Bone marrow (tissue), 2 donors: ENCODE measurements at places on chromosomes 1 and 21.

- DNase-seq: no peak
Observed at GRCh38 chr1:224605482-224606181, 10.5 kb upstream of the CNIH3 start.

GRCh38 chr1:3674100-3675094 lies 22.1 kb downstream of the TP73 start:
- DNase-seq: no peak

- DNase-seq: peak; percentile 23
Observed at GRCh38 chr21:43865540-43866259, 677 bp downstream of the AGPAT3 start.

DNA sequence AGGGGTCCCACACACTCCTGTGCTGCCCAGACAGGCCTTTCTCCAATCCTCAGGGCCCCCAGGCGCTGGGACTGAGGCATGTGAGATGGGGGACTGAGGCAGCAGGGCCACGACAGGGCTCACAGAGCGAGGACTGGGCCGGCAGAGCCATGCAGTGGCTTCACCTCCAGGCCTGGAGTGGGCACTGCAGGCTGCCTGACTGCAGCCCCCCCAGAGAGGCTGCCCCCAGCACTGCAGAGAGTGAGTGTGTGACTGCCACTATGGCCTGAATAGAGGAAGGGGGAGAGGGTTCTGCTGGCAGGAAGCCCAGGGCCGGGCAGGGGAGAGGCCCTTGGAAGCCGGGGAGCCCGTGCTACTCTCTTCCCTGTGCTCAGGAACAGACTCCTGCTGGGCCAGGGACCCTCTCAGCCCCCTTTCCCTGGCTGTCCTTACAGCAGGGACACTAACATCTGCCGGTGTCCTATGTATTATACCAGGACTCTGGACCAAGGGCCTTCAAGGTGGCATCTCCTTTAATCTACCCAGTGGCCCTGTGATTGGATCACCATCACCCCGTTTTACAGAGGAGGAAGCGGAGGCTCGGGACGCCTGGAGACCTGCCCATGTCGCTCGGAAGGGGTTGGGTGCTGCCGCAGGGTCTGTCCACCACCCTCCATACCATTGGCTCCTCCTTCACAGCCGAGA lies 20.2 kb upstream of the PLEKHG5 start:
- DNase-seq: no peak

- DNase-seq: no peak
Observed at GRCh38 chr1:67059346-67059745, 5.4 kb upstream of the SLC35D1 start.

DNA sequence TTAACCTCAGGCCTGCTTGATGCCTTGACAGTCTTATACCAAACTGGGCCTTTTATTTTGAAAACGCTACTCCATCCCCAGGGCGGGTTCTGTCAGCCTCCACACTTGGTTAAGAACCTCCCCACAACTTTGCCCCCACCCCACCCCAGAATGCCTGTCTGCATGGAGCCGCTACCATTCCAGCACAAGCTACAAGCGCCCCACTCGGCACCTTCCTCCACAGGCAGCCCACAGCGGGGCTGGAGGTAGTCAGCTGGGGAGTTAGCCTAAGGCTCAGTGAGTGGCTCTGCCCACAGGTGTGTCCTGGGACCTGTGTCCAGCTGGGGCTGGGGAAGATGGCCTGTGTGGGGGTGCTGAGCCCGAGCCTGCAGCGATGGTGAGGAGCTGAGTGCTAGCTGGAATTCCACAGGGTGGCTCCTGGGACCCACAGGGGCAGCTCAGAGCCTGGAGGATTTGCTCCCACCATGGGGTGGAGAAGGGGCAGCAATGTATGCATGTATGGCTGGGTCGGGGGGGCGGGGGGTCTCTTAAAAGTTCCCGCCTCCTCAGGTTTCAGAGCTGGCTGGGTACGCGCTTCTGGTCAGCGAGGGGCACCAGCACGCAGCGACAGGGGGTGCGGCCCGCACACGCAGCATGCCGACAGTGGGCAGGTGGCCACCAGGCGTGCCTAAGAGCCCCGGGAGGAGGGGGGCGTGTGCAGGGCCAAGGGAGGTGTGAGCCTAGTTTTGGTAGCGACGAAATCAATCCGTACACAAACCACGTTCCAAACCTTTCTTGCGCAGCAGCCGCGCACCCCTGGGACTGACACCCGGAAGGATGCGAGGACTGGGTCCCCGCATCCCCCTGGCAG lies 917 bp downstream of the ETNK2 start:
- no peak for DNase-seq

DNA sequence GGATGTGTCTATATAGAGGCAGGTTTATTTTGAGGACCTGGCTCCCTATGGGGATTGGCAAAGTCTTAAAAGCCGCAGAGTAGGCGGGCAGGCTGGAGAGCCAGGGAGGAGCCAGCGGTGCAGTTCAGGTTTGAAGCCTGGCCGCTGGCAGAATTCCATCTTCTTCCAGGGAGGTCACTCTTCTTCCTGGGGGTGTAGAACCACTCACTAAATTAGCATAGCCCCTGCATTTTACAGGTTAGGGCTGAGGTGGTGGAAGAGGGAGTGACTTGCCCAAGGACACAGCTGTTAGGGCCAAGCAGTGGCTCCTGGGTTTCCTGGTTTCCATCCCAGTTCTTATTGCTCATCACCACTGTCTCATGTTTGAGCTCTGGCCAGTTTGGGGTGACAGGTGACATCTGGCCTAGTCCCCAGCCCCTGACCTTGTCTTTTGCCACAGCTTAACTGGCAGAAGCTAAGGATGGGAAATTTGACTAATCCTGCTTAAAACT lies 1.4 kb downstream of the PINK1 start:
- no peak for DNase-seq

DNA sequence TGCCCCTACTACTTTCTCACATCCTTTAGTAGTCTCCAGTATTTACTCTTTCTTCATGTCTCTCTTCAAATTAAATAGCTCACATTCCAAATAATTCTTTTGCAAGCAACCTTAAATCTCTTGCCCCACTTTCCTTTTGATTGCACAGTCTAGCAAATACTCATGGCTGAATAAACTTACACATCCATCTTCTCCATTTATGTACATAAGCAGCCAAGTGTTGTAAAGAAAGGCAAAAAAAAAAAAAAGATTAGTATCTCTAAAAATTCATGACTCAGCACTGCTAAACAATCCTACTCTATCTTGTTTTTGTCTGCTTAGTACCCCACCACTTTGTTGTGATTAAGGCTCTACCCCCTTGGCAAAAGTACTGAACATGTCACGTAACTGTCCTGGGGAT lies 42.6 kb downstream of the F13B start:
- no peak for DNase-seq

DNA sequence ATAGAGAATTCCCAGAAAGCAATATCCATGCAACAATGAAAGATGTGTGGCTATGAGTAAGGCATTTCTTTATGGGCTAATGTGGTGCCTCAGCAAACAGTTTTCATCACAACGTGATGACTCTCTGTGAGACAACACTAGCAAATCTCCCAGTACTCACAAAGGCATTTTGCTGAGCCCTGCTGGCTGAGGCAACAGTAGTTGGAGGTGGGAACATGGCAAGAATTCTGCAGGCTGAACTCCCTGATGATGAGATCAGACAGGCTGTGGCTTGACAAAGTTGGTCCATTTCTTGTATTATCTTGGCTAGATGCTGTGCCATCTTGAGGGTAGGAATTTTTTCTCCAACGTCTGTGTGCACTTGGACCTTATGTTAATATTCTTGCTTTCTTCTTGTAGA lies 24.6 kb downstream of the PROX1 start:
- no peak for DNase-seq

DNA sequence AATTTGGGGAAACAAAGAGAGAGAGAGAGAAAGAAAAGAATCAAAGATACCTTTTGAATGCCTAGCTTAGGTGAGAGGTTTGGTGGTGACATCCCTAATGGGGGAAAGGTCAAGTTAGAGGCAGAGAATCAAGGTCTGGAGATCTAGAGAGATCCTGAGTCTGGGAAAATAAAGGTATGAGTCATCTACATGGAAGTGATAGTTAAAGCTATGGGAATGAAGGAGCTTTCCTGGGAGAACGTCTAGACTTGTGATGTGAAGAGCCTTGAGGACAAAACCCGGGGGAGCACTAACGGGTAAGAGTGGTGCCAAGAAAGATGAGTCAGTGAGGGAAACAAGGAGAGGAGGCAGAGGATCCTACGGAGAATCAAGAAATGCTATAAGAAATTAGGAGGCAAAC lies 110.8 kb upstream of the RUNX1 start:
- no peak for DNase-seq

DNA sequence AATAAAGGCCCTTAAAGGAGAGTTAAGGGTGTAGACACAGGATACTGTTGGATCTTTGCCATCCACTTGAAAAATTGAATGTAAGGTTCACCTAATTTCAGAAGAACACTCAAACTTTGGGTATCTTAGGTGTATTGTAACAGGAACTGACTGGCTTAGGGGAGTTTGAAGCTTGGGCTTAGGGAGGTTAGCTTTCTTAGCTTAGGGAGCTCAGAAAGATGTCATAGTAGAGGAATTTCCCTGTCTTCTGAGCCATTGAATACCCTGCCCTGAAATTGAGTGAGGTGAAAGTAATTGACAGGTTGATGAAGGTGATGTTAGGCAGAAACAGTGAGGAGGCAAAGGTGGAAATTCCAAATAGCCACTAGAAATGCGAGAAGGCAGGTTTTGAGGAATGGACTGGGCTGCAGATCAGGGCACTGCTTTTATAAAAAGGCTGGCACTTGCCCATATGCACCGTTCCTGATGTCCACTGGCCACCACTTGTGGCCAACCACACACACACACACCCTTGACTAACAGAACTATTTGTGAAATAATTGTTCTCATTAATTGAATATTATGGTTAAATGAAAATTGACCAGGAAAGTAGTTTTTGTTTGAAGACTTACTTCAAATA lies 16.5 kb downstream of the BACH1 start:
- DNase-seq: no peak

GRCh38 chr1:10962483-10962882 lies 50.0 kb upstream of the TARDBP start:
- no peak for DNase-seq

DNA sequence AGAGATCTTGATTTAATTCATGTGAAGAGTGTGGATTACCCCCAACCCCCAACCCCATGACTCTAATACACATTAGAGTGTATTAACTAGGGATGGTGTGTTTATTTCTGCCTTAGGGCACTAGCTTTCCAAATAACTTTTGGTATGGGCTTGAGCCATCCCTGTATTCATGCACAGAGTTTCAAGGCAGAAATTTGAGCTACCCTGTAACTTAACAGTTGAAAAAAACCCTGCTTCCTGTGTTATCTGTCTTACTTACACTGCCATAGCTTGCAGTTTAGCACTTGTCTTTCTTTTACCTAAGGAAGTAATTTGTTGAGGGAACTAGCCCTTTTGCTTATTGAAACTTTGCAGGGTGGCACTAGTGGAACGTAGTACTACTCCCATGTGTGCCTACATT lies 6.3 kb downstream of the SRSF11 start:
- no peak for DNase-seq

GRCh38 chr1:157893686-157894085 lies 52.1 kb upstream of the CD5L start:
- DNase-seq: no peak

DNA sequence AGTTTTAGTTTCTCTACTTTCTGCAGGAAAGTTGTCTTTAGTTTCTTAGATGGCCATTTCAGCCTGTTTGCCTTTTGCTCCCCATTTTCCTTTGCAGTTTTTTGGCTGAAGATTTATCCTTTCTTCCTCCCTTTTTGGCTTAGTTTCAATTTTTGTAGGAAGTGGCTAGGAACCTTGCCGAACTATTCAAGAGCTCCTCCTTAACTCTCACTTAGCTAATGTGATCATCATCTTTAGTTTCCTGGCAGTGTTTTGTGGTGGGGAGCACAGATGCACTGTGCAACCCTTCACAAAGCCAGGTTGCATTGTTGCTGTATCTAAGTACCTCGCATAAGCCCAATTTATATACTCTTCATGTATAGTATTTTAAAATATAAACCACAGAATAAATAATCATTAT lies 28.8 kb upstream of the CCDC181 start:
- no peak for DNase-seq

DNA sequence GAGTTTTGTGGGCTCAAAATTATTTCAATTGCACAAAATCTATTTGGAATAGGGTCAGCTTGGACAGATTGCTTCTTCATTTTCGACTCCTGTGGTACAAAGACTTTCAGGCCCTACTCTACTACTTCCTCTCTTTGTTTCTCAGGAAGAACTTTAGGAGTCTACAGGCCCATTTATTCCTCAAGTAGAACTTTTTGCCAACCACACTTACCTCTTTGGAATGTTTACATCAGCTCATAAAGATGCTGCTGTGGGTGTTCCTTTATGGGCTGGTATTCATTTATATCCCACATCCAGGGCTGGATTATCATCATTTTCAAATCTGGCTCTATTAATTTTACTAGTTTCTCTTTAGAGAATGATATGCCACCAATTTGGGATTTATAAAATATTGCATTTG lies 46.3 kb upstream of the TNFSF18 start:
- DNase-seq: no peak

DNA sequence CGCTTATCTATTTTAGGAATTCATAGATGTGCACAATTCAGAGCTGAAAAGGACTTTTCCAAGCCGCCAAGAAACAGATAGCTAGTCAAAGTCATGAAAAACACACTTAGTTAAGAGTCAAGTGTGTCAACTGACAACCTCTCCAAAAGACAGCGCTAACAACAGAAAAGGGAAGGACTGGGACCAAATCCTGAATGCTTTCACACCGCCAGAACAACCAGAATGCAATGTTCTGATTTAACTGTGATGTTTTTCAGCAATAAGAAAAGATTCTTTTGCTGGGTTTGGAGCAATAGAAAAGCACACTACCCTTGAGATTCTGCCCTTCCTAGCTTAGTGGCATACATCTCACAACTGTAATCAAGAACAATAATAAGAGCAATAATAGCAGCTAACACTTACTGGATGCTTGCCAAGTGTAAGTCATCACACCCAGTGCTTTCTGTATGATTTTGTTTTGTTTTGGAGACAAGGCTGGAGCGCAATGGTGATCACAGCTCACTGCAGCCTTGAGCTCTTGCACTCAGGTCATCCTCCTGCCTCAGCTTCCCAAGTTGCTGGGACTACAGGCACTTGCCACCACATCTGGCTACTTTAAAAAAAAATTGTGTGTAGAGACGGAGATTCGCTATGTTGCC lies 33.9 kb upstream of the SDC3 start:
- no peak for DNase-seq

DNA sequence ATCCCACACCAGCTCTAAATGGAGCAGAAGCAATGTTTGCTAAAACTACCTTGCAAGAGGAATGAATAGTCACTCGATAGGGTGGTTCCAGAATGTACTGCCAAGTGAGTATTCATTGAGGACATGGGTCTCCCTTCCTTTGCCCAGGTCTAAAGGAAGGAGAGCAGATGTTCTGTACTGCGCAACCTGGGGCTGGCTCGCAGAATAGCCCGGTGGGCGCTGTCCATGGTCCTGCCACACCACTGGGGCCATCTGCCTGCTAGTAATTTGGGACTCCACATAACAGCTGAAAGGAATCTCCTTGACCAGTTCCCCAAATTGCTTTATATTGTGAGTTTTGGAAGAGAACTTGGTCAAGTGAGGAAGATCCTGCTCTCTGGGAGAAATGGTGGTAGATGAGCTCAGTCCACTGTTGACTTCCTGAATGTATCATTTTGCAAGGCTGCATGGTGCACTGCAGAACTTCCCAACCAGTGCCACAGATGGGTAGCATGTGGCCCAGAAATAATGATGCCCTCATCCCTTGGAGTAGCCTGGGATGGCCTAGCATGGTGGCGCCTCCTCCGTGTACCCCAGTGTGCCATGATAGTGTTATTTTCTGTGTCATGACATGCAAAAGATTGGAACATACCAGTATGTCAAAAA lies 5.7 kb downstream of the SLC6A17 start:
- no peak for DNase-seq
